HS-27A (cell line): ENCODE measurements at places on chromosomes 4 and X.

DNA sequence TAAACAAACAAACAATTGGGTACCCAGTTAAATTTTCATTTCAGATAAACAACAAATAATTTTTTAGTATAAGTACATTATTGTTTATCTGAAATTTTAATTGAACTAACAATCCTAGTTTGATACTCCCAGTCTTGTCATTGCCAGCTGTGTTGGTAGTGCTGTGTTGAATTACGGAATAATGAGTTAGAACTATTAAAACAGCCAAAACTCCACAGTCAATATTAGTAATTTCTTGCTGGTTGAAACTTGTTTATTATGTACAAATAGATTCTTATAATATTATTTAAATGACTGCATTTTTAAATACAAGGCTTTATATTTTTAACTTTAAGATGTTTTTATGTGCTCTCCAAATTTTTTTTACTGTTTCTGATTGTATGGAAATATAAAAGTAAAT lies 2.9 kb downstream of the CXCL8 start:
- DNase-seq = no peak

- no peak for DNase-seq
Observed at GRCh38 chr4:72468904-72469502, 100.0 kb downstream of the ADAMTS3 start.

DNA sequence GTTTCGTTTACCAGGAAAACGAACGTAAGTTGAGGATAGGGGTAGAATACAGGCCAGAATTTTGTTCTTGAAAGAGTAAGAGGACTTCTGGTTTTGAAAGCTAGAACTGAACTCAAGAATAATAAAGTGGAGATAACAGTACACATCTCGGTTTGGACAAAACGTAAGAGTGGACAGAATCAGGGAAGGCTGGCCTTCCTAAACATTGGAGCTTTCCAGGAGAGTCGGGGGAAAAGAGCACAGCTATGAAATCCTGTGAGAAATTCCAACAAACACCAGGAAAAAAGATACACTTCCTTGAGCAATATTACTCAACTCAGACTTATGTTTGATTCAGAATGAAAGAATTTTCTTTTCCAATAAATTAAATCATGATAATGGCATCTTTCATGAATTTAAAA lies 1.2 kb downstream of the CTSO start:
- no peak for DNase-seq

GRCh38 chr4:168514249-168514852 lies 17.5 kb downstream of the PALLD start:
- no peak for DNase-seq

- no peak for DNase-seq
Observed at GRCh38 chrX:476724-477075, 90.0 kb upstream of the PPP2R3B start.

GRCh38 chrX:136176399-136176825 lies 29.1 kb downstream of the FHL1 start:
- DNase-seq = no peak

- no peak for DNase-seq
Observed at GRCh38 chrX:112642349-112642748, 37.4 kb downstream of the LHFPL1 start.

GRCh38 chr4:119132306-119132705 lies 3.3 kb upstream of the MYOZ2 start:
- DNase-seq = no peak

DNA sequence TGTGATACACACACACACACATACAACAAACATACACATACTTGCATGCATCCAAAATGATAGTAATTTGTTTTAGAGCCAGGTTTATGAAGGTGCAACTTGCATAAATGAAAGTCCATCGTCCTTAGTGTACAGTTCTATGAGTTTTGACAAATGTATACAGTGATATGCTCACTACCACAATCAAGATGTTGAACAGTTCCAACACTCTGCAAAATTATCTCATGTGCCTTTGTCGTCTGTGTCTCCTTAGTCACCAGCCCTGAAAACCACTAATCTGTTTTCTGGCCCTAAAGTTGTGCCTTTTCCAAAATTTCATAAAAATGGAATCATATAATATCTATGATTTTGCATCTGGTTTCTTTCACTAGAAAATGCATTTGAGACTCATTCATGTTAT lies 67.8 kb upstream of the ANXA3 start:
- no peak for DNase-seq

DNA sequence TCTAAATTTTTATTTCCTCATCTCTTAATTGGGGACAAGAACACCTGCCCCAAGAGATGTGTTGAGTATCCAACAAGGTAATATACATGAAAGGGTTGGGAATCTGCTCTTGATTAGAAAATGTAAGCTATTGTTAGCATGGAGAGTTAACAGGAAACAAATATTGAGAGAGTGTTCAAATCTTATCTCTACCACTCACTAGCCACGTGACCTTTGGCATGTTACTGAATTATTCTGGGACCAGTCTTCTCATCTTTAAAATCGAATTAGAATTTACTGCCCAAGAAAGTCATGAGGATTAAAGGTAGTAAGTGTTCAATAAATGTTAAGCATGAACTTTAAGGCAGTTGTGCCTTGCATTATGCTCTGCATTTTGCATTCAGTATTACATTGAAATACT lies 184.7 kb downstream of the MID1IP1 start:
- DNase-seq = no peak

GRCh38 chr4:114286262-114286810 lies 306.9 kb upstream of the ARSJ start:
- DNase-seq = no peak

GRCh38 chr4:47486231-47486673 lies 1.2 kb downstream of the ATP10D start:
- no peak for DNase-seq

GRCh38 chr4:876780-877179 lies 50.9 kb upstream of the CPLX1 start:
- no peak for DNase-seq

GRCh38 chrX:31039327-31039711 lies 32.5 kb downstream of the FTHL17 start:
- no peak for DNase-seq

- no peak for DNase-seq
Observed at GRCh38 chr4:37719021-37719420, 32.8 kb upstream of the RELL1 start.

GRCh38 chrX:71225009-71225408 lies 2.0 kb downstream of the GJB1 start:
- no peak for DNase-seq

- DNase-seq = no peak
Observed at GRCh38 chr4:131430302-131430701, 1718.8 kb upstream of the PCDH10 start.

GRCh38 chr4:42711496-42711895 lies 54.6 kb upstream of the ATP8A1 start:
- no peak for DNase-seq

- DNase-seq = no peak
Observed at GRCh38 chr4:78310740-78311115, 240.8 kb upstream of the ANXA3 start.

GRCh38 chr4:113962016-113962347 lies 17.5 kb downstream of the ARSJ start:
- DNase-seq = no peak

DNA sequence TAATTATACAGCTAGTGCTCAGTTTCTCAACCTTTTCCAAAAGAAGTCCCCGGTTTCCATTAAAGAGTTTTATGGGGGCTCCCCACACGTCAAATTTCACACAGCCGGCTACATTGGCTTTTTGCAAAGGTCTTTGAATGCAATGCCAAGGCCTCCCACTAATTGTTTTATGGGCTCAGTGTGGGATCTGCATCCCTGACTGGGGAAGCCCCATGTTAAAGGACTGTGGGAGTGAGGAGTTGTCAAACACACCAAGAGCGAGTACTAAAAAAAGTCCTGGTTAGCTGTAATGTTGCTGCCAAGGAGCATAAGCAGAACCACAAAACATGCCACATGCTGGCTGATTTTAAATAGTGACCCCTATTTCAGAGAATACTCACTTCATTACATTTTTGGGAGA lies 162.6 kb downstream of the BMPR1B start:
- DNase-seq = no peak

DNA sequence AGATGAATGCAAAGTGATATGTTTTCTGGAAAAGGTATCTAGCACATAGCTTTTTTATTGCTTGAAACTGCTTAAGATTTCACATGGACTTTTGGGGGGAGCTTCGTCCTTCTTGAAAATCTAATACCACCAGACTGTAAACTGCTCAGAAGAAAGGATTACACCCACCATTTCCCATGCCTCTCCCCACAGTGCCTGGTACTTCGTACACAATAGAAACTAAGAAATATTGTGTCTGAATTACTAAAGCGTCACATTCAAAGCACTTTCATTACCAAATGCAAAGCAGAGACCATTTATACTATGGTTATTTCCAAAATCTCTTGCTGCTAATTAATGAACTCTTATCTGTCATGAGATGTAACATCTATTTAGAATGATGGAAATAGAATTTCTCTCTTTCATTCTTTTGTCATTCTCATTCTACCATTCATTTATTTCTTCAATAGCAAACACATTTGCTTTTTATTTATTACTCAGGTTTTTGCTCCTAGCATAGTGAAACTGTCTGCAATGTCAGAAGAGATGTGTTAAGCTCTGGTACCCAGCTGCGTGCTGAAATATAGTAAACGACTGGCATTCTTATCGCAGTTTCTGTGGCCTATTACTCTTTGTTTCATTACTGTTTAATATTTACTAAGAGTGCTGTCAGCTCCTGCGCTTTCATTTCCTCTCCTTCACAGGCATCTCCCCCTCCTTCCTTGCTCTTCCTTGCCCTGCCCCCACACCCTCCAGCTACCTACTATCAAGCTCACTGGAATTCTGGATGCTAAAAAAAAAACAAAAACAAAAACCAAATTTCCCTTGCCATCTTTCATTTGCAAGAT lies 51.4 kb upstream of the RAPGEF2 start:
- no peak for DNase-seq

DNA sequence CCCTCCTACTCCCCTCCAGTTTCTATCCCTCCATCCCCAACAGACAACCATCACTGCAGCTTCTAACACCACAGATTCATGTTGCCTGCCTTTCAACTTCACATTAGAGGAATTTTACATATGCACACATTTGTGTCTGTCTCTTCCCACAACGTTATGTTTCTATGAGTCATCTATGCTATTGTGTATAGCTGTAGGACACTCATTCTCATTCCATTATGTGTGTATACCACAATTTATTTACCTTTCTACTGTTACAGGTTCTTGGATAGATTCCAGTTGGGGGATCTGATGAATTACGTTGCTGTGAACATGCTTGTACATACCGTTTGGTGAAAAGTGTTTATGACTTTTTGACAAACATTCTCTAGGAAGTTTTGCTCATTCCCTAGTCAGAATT lies 58.8 kb upstream of the TRPC3 start:
- DNase-seq = peak; percentile 7

DNA sequence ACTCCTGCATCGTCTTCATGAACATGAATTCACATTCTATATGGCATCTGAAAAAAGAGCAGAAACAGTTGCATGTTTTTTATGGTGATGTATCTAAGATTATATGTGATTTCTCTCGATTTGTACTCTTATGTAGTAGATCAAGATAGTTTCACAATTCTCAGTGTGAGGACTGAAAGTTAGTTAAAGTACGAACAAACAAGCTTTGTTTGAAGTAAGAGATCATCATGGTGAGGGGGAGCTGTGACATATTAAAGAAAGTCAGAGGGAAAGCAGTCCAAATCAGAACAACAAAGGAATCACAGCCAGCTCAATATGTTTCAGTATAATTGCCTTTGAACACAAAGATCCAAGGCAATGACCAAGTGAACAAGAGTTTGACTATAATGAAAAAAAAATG lies 1140.6 kb downstream of the SH3BGRL start:
- DNase-seq = no peak

DNA sequence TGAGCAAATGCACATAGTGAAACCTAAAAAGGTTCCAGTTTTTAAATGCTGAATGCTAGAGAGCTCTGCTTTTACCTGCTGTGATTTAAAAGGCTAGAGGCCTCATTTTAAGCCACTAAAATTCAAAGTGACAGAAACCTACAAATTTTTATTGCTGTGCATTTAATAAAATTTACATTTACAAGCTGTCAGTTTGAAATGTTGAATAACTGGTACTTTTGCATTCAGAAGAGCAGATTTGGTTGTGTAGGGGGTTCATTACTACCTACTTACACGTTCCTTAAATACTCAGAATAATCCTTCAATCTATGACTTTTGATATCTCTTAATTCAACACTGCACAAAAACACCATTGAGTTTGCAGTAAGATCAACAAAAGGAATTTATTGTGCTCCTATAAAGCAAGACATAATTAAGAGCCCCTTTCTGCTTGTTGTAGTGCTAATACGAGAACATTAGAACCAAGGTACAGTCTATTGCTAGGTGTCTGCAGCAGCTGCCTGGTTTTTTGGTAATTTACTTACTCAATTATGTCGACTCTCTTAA lies 27.9 kb downstream of the NKX3-2 start:
- DNase-seq = no peak

DNA sequence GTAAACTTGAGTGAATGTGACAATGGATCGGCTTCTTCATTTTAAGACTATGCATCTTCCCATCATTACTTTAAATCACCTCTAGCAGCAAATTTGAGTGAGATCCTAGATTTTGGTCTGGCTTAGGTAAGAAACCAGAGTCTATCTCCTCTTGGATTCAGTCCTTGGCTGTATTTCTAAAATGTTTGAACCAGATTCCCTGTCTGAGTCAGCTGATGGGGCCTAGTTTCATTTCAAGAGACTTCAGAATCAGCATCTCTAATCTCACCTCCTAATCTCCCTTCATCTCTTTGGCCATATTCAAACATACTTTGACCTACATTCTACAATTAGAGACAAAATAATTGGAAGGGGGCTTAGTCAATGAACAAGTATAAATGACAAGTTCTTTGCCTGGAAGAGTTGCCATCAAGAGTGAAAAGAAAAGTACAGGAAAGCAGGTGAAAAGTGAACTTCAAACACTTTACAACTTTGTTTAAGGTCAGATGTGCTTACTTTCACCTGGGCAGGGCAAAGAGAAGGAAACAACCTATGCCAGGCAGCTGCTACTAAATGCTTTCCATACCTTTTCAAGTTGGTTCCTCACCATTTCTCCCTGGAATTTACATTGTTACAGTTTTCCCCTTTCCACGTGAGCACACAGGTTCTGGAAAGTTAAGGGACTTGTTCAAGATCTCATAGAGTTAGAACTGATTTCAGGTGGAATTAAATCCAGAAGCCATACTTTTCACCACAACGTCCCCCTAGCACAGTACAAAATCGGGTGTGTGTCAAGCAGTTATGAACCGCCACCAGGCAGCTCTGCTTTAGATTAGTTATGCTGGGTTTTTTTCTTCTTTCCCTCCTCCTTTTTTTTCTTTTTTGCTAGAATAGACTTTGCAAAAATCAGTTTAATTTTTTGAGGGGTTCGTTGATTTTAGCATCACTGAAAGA lies 30.7 kb upstream of the PITX2 start:
- no peak for DNase-seq

GRCh38 chr4:119731778-119732177 lies 103.2 kb upstream of the PDE5A start:
- DNase-seq = no peak

- no peak for DNase-seq
Observed at GRCh38 chr4:122305853-122306252, 73.0 kb upstream of the ADAD1 start.

DNA sequence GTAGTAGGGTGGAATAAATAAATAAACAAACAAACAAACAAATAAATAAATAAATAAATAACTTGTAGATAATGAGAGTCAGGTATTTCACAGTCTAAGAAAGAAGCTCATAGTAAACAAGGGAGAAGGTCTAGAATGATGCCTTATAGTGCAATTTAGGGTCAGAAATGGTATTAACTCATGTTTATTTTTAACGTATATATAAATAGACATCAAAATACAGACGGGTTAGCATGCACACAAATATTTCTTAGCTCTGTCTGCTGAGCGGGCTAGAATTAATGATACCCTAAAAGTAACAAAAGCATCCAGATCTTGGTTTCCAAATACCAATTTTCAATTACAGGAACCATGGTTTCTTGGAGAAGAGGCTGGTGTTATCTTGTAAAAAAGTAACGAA lies 16.6 kb downstream of the PFKFB1 start:
- no peak for DNase-seq
